SW 1271 (cell line): ENCODE measurements at places on chromosomes 3 and 15.

DNA sequence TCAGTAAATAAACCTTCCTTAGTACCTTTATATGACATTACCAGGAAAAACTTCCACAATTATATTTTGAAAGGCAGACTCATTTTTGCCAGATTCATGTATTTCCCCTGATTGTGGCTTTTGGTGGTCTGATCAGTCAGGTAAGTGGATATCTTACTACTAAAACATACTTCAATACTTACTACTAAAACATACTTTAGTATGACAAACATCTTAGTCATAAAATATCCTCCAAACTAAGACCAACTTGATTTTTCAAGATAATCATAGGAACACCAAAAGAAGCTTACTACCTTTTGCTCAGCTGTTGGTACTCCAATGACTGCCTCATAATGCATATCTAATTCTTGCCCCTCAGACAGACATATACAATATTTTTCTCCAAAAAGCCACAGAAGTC is 9.3 kb downstream of the TJP1 start:
- no peak for DNase-seq

DNA sequence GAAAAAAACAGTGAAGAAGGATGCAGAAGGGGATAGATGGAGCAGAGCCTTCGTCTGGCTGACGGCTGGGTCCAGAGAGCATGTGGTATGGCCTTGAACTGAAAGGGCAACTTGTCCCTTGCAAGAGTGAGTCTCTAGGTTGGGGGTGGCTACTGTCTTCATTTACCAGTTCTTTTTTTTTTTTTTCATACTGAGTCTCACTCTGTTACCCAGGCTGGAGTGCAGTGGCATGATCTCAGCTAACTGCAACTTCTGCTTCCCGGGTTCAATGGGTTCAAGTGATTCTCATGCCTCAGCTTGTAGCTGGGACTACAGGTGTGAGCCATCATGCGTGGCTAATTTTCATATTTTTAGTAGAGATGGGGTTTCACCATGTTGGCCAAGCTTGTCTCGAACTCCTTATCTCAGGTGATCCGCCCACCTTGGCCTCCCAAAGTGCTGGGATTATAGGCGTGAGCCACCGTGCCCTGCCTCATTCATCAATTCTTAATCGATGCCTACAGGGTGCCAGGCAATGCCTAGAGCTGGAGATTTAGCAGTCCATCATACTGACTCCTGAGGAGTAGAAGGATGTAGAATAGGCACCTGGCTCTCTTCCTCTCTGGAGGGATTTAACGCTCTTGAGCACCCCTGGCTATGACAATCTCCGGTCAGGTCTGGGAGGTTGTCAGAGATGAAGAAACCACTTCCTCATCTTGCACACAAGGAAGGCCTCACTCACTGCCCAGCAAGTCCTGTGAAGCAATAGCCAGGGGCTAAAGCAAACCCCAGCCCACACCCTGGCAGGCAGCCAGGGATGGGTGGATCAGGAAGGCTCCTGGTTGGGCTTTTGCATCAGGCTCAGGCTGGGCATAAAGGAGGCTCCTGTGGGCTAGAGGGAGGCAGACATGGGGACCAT is at the start of gene CAMP:
Gene CAMP (plus strand): TSS at position 880 of the 898 bp plus-strand sequence. CDS start 17 bp downstream, at position 897.
- no peak for DNase-seq

- peak; percentile 71 for DNase-seq
Measured at GRCh38 chr15:98085003-98085639, 124.6 kb downstream of the ARRDC4 start.

- DNase-seq = no peak
Measured at GRCh38 chr3:55963601-55964000, 476.5 kb upstream of the WNT5A start.

DNA sequence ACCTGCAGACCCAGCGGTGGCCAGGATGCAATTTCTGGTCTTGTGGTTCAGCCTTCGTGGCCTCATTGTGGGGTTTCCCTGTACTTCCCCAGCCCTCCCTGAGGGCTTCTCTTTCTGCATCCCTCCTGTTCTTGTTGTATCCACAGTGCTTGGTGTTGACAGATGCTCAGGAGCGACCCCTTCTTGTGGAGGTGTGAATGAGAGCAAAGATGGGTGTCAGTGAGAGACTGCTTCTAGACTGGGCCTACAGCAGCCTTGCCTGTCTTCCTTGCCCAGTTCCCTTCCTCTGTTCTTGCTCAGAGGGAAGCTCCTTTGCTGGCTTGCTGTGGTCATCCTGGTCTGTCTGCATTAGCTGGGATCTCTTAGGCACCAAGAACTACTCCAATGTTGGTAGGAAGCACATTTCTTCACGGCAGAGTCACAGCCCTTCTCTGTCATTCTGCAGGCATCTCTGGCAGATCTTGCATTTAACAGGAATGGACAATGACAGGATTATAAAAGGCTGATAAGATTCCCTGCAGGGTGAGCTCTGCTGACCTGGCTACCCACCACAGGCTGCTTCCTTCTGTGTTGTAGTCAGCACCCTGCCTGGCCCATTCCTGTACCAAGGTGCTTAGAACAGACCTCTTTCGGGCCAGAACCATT is 317.8 kb upstream of the C2CD4B start:
- peak; percentile 32 for DNase-seq

- DNase-seq = no peak
Measured at GRCh38 chr15:27714675-27715074, 384.4 kb downstream of the OCA2 start.

- peak; percentile 30 for DNase-seq
Measured at GRCh38 chr3:146543461-146544001, 876 bp downstream of the PLSCR1 start.

DNA sequence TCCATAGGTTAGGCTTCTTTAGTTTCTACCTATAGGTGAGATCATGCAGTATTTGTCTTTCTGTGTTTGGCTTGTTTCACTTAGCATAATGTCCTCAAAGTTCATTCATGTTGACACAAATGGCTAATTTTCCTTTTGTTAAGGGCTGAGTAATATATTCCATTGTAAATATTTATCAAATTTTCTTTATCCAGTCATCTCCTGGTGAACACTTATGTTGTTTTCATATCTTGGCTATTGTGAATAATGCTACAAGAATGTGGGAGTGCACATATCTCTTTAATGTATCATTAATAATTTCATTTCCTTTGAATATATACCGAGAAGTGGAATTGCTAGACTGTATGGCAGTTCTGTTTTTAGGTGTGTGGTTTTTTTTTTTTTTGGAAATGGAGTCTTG is 250.9 kb upstream of the SEMA6D start:
- DNase-seq = peak; percentile 1

DNA sequence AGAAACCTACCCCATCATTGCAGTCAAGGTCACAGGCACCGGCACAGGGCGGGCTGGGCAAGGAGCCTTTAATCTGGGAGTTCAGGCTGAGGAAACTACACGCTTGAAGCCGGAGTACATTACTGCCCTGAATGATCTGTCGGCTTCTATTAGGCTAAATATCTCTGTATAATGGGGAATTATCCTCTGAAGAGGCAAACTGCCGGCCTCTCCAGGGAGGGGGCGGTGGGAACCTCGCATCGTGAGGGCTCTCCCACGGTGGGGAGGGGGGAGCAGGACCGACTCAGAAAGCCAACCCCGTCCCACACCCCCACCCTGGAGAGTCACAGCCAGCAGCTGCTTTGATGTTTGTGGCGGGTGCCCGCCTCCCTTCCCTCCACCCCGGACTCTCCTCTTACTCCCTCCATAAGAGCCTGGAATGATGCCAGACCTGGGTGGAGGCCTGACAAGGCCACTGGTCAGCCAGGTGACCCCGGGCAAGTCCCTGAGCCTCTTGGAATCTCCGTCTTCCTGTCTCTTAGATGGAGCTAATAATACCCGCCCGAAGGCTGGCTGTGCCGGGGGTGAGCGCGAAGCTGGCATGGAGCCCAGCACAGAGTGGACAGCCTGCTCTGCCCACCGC is 63.4 kb upstream of the LINGO1 start:
- no peak for DNase-seq

DNA sequence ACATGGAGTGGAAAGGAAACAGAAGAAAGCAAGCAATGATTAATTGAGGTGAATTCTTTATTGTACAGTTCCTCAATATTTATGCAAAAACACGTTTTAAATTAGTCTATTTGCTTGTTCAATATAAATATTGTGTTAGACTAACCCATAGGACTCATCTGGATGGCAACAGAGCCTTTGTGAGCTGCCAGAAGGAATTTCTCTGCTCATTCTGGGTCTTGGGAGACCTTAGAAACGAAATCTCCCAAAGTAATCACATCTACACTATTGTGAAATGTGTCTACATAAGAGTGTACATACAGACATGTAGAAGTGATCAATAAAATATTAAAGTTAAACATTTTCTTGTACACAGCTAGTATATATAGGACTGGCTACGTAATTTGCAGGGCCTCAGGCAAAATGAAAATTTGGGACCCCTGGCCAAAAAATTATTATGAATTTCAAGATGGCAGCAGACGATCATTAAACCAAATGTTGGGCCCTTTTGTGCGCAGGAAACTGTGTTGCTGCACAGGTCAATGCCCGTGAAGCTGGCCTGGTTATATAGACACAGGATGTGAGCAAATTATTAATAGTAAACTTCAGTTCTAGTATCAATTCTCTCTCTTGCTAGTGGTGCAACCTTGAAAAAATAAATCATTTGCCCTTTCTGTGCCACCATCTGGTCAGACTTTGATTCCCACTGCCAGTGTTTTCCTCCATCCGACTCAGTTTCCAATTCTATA is 83.3 kb downstream of the MINAR1 start:
- DNase-seq = no peak

DNA sequence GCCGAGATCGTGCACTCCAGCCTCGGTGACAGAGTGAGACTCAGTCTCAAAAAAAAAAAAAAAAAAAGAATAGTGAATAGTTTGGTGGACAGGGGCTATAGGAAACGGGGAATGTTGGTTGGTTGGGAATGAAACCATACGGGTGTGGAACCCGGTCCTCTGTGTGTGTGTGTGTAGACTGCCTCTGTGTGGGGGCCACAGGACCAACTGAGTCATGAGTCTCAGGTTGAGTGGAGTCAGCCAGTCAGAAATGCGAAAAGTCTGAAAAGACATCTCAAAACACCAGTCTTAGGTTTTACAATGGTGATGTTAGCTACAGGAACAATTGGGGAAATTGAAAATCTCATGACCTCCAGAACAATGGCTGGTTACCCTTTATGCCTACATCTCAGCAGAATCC is 44.5 kb downstream of the ZDHHC19 start:
- DNase-seq = no peak

GRCh38 chr3:173737167-173737808 is 339.7 kb downstream of the NLGN1 start:
- DNase-seq = no peak

DNA sequence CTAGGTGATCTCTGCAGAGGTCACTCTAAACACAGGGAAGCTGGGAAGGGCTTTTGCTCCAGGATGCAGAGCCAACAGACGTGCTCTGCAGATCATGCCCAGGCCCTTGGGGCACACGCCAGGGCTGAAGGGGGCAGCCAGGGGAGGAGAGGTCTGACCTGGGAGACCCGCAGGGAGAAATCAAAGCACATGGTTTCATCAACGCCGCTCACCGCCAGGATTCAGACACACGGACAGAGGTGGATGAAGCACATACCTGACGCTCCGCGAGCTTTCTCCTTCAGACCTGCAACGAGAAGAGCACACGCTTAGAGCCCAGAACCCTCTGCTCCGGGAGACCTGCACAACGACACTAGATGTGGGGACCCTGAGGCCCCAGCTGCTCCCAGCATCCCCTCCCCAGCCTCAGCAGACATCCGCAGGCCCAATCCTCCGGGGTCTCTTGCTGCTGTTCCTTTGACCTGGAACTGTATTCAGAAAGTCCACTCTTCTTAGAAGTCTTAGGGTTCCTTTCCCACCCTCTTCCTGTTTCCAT is 90.7 kb upstream of the IQSEC1 start:
- no peak for DNase-seq

GRCh38 chr15:87940768-87941167 is 315.8 kb downstream of the NTRK3 start:
- no peak for DNase-seq

DNA sequence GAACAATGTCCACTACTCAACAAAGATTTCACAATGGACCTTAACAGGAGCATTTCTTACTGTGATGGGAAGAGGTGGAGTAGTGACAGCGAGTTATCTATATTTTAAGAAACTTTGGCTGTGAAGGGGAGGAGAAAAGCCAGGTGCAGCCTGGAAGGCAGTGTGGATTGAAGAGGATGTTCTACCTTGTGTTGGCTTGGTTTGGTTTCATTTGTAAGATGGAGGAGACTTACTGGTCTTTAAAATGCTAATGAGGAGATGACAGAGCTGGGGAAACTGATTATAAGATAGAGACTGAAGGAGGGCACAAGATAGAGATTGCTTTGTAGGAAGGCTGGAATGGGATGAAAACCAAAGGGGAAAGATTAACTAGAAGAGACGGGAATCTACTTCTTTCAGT is 59.4 kb downstream of the PLOD2 start:
- no peak for DNase-seq

GRCh38 chr15:66747223-66747622 is 45.2 kb downstream of the SMAD6 start:
- no peak for DNase-seq

DNA sequence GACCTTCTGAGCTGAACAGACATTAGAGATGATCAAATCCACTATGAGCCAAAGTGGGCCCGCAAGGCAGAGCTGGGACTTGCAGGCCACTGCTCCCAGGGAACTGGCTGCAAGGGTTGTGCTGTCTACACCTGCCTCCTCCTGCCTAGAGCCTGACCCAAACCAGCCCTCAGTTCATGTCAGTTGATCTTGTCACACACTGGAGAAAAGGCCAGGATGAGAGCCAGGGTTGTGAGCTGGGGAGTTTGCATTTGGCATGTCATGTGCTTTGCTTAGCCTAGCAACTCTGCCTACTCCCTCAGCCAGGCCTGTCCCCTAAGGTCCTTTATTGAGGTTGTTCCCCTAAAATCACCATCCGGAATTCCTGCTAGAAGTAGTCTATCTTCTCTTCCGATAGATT is 67.8 kb downstream of the RAB11A start:
- DNase-seq = no peak

- no peak for DNase-seq
Measured at GRCh38 chr3:7536921-7537320, 676.0 kb downstream of the GRM7 start.

DNA sequence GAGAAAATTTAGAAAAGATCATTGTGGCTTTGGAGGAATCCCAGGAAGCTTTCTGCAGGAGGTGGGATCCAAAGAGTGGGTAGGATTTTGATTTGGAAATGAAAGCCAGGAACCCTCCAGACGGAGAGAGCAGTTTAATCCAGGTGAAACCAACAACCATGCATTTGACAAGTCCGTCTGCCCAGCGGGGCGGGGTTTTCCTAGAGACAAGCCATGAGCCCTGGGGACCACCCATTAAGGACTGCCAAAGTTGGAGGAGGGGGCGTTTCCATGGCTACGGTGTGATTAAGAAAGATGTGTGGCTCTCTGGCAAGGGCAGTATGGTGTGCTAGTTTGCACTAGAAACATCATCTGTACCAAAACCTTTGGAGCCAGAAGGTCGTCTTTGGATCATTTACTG is 53.4 kb downstream of the SRGAP3 start:
- DNase-seq = no peak

DNA sequence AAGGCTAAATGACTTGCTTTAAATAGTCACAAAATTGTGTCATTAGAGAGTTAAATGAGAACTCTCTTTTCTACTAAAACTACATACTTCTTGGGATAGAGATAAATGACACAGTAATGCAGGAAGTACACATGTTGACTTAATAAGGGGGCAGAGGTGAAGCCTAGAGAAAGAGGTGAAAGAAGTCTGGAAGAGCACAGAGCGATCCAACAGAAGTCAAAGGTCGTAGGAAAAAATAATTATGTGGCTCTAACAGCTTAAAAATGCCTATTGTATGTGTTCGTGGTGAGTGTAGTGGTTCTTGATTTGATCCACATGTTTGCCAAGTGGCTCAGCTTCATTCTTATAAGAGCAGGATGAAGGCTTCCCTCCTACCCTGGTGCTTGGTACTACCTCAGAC is 61.7 kb downstream of the TMEM212 start:
- DNase-seq = no peak

GRCh38 chr3:148643389-148643840 is 54.3 kb upstream of the AGTR1 start:
- DNase-seq = no peak
